ENCODE measurements at places on chromosomes 6 and 20.

DNA sequence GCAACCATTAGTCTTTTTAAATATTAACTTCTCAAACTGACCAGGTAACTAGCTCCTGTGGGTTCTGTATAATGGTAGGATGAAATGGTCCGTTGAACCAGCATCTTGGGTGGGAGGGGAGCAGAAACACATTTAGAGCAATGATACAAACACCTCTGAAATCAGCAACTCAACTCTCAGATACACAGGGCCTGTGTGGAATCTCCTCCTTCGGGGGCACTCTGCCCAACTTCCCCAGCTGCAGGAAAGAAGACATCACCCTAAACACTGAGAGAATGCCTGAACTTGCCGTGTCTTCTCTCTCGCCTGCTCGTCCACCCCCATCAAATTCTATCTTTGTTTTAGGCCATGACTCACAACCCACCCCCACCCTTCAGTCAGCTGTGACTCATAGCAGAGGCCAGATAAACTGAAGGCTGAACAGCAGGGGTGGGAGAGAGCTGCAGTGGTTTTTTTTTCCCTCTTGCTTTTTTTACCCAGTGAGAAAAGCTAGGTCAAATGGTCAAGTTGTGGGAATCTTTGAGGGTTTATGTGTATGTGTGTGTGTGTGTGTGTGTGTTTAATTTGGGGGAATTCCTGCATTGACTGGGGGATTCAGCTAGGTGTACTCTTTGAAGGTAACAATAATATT lies 593.4 kb upstream of the JAG1 start:
- no peak for DNase-seq

GRCh38 chr20:18879262-18879661 lies 65.7 kb downstream of the SCP2D1 start:
- no peak for DNase-seq

DNA sequence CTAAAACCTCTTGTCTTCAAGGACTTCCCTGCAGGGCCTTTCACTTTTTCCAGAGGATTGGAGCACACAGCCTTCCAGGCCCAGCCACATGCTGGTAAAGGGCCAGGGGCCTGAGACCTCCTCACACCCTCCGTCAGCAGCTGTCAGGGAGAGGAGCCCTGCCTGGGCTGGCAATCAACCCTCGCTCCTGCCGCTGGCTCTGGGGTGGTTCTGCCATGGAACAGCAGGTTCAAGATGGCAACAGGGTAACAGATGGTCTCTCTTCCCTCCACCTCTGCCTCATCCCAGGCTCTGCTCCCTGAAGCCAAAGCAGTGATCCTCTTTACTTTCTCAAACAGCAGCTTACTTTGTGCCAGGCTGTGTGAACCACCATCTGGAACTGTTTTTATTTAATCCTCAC lies 23.8 kb downstream of the PCNA start:
- peak; percentile 86 for DNase-seq

DNA sequence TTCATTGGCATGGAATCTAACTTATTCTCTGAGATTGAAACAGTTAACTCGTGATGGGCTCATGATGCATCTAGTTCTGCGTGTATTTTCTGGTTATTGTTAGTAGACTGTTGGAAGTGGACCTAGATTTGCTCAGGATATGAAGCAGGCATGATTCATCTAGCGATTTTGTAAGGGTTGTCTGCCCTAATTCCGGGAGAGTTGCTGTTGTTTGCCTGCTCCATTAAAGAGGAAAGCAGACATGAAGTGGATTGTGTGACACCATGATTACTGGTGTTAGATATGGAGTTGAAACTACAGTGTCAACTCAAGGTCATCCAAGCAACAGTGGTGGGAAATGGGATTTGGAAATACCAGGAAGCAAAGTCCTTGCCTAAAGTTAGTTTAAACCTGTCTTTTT lies 41.0 kb downstream of the SOX4 start:
- no peak for DNase-seq

- no peak for DNase-seq
Observed at GRCh38 chr20:5770231-5770986, 20.2 kb downstream of the SHLD1 start.

DNA sequence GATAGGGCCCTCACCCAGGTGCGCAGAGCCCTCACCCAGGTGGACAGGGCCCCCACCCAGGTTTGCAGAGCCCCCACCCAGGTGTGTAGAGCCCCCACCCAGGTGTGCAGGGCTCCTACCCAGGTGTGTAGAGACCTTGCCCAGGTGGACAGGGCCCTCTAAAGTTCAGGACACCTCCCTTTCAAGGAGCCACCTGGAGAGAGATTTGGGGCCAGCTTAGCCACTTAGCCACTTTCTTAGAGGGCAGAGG lies 280.2 kb downstream of the TAF4 start:
- DNase-seq: no peak

Measured in NCI-H1694 (cell line).